ENCODE measurements at places on chromosomes 13 and 19.
A peak's percentile ranks its signal among the peaks of the same experiment; 100 is the strongest.

GRCh38 chr19:33496038-33496895 is 25.3 kb downstream of the PEPD start:
- DNase-seq = no peak

GRCh38 chr13:89361909-89362308 is 1690.7 kb downstream of the SLITRK5 start:
- DNase-seq = no peak

GRCh38 chr19:40663695-40664692 is 26.5 kb downstream of the NUMBL start:
- DNase-seq = peak; percentile 70

- DNase-seq = no peak
These were observed 24.6 kb downstream of the CARM1 start for GRCh38 chr19:10895920-10896319.
